ENCODE measurements at places on chromosomes 2 and 18.

- ATAC-seq = peak; percentile 90
These were observed 79.0 kb downstream of the TTC21B start for GRCh38 chr2:165874445-165875039.

- no peak for ATAC-seq
These were observed 250.4 kb upstream of the SMIM21 start for GRCh38 chr18:75677696-75678455.

- ATAC-seq = no peak
These were observed 478.8 kb downstream of the ARHGAP15 start for GRCh38 chr2:143608063-143608423.

DNA sequence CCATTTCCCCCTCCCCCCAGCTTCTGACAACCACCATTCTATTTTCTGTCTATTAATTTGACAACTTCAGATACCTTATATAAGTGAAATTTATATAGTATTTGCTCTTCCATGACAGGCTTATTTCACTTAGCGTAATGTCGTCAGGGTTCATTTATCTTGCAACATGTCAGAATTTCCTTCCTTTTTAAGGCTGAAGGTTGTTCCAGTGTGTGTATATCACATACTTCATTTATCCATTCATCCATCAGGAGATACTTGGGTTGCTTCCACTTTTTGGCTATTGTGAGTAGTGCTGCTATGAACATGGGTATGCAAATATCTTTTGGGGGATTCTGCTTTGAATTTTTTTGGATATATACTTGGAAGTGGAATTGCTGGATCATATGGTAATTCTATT lies 7.4 kb downstream of the BCL2L11 start:
- ATAC-seq = no peak

- ATAC-seq = peak; percentile 43
These were observed 101.0 kb downstream of the GPD2 start for GRCh38 chr2:156537141-156537540.

DNA sequence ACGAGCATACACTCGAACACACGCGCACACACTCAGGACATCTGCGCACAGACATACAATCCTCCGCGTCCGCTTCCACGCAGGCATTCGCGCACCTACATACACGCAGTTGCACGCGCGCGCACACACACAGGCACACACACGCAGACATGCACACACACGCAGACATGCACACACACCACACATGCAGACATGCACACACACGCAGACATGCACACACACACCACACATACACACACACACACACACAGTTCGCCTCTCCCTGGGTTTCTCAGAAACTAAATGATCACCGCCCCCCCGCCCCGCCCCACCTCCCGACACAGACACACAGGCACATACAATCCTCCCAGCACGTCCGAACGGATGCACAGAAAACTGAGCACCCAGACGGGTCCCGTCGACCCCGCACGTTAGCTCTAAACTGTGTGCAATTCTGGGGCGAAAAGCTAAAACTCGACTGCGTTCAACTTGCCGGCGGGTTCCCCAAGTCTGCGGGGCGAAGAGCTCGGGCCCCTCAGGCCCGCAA lies 1.0 kb downstream of the EPHA4 start:
- ATAC-seq = no peak

DNA sequence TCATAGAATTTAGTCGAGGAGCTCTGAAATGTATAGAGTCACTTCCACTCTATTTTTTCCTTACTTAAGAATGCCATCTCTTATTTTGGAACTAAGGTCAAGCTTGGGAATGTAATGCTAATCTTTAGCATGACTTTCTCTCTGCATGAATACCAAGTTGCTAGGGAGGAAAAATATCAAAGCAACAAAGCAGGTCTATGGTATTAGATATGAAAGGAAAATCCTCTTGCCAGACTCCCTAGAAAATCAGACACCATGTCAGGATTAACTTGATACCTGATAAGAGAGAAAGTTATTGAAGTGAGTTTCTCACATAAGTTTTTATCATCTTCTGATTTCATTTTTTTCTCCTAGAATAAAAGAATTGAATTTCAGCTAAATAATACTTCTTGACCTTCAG lies 341.7 kb upstream of the ZNF804A start:
- no peak for ATAC-seq

- ATAC-seq = no peak
These were observed 20.9 kb downstream of the ITM2C start for GRCh38 chr2:230885463-230886130.

- ATAC-seq = peak; percentile 25
These were observed 68.8 kb upstream of the SPTBN1 start for GRCh38 chr2:54387059-54387991.

DNA sequence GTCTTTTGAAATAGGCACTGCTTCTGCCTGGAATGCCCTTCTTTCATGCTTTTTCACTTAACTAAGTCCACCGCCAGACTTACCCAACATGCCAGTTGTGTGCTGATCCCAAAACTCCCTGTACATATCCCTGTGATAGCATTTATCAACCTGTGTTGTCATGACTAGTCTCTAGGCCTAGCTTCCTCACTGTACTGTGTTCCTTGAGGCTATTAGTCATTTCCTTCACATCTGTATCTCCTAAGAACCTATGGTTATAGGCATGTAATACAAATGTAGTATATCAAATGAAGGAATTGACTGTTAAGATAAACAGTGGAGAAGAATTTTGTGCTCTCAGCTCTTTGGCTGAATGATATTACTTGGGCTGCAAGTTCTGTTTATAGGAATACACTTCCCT lies 184.3 kb downstream of the CYRIA start:
- no peak for ATAC-seq

DNA sequence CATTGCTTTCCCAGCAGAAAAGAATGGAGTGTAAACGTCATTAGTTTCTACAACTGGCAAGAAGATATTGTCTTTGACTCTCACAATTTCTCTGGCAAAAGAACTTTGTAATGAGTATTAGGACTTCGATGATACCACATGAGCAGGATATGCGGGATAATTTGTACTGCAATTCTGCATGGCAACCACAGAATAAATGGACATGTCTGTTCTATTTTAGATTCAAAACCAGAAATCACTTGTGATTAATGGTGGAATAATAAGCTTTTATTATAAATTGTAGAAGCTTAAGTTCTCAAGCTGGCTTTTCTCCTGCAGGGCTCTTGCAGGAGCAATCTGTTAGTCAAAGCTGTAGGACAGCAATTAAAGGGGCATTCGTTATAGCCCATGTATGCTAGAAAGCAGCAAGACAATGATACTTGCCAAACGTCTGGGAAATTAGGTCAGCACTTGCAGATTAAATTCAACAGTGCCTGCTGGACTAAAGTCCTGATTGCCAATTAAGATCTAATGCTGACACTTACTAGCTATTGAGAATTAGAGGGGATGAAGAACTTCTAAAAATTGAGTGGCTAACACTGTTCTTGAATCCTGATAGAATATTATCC lies 177.9 kb downstream of the PTH2R start:
- ATAC-seq = no peak

DNA sequence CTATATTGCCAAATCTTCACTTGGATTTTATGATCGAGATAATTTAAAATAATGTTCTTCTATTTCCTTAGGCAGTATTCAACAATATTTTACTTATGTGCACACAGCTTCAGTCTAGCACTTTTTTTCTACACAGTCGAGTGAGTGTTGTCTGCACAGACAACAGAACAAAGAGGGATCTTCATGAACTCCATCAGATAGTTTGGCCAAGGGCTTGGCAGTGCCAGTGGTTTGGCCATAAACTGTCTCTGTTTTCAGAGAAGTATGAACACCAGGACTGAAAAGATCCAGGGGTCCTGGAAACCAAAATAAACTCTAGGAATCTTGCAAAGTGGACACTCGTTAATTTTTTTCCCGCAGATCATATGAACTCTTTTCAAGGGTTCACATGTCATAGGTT lies 547.3 kb downstream of the PLCL1 start:
- no peak for ATAC-seq

- ATAC-seq = peak; percentile 57
These were observed 207.0 kb upstream of the FANCL start for GRCh38 chr2:58448065-58448507.

- peak; percentile 88 for ATAC-seq
These were observed 6.9 kb upstream of the DPYSL5 start for GRCh38 chr2:26840937-26841610.

Data from esophagus mucosa (tissue), 1 donor.